ENCODE measurements at places on chromosomes 6 and 20.

GRCh38 chr6:161242779-161243693 lies 30.8 kb downstream of the AGPAT4 start:
- peak; percentile 32 for DNase-seq

- DNase-seq = no peak
Observed at GRCh38 chr20:57450931-57451330, 59.7 kb downstream of the RBM38 start.

DNA sequence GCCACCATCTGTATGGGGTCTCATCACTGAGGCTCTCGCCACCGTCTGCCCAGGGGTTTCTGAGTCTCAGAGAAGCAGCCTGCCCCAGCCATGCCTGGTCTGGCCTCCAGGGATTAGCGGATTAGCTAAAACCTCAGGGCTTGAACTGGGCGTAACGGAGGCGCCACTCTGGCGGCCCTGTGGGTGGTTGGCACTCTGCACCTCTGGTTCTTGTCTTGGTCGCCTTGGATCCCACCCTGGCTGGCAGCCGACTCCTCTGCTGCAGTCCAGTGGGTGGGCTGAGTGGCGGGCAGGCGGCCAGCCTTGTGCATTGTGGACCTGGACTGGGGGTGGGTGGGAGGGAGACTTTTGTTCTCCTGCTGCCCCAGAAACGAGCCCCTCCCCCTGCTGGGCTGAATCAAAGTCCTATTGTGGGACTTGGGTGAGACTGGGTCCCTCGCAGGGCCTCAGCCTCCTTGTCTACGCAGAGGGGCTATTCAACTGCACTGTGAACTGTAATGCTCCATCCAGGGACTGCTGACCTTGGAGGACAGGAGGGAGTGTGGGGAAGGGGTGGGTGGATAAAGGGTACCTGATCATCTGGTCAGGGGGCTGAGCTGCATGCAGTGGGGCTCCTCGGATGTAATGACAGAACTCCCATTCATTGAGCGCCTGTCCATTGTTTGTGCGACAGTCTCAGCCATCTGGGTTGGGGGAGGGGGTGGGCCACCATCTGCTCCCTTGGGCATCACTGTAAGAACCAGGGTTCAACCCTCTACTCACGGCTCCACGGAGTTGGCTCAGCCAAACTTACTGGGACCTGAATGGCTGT lies 23.9 kb downstream of the SUN5 start:
- no peak for DNase-seq

GRCh38 chr6:834866-835265 lies 141.9 kb upstream of the EXOC2 start:
- no peak for DNase-seq

GRCh38 chr6:51594981-51595380 lies 492.4 kb downstream of the PKHD1 start:
- DNase-seq = no peak

DNA sequence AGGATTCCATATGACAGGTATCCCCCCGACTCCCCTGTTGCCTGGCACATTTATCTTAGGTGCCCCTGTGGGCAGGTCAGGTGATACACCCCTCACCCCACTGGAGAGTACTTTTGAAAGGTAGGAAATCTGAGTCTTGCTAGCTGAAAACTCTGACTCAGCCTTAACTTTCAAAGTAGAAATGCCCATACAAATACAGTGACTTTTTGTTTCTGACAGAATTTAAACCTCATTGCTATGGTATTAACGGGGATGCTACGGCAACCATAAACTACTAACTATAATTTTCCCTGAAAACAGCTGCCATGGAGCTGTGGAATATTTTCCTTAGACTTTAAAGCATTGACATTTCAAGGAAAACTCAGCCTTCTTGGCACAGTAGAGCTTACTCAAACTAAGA lies 536.0 kb downstream of the RFPL4B start:
- no peak for DNase-seq

DNA sequence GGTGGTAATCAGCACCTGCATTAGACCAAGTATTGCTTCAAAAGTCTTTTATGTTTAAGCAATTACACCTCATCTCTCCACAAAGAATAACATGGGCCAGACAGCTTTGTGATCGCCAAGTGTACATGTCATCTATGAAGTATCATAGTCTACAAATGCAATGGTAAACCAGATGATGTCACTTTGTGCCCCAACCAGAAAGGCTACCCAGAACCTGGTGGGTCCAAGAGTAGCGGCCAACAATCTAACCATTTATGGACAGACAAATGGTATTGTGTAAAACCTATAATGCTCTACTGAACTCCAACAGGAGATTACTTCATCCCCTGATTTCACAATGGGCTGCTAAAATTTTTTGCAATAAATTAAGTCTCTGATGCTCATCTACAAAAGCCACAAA lies 295.9 kb downstream of the GMDS start:
- DNase-seq = no peak

GRCh38 chr6:1620504-1621069 lies 10.9 kb downstream of the FOXC1 start:
- DNase-seq = no peak

DNA sequence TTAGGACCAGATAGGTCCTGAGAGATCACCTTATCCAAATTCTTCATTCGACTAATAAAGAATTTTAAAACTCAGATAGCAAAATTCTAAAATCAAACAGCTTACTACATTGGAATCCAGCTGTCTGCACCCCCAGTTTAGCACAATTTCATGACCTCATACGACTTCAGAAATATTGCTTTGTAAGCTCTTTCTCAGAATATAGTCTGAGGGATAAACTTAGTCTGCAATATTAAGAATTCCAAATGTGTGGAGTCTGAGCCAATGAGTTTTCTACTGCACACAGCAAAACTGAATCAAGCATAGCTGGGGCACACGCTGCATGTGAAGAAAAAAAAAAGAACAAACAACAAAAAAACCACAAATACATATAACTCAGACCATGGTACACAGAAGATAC lies 541.6 kb upstream of the CHD6 start:
- no peak for DNase-seq

DNA sequence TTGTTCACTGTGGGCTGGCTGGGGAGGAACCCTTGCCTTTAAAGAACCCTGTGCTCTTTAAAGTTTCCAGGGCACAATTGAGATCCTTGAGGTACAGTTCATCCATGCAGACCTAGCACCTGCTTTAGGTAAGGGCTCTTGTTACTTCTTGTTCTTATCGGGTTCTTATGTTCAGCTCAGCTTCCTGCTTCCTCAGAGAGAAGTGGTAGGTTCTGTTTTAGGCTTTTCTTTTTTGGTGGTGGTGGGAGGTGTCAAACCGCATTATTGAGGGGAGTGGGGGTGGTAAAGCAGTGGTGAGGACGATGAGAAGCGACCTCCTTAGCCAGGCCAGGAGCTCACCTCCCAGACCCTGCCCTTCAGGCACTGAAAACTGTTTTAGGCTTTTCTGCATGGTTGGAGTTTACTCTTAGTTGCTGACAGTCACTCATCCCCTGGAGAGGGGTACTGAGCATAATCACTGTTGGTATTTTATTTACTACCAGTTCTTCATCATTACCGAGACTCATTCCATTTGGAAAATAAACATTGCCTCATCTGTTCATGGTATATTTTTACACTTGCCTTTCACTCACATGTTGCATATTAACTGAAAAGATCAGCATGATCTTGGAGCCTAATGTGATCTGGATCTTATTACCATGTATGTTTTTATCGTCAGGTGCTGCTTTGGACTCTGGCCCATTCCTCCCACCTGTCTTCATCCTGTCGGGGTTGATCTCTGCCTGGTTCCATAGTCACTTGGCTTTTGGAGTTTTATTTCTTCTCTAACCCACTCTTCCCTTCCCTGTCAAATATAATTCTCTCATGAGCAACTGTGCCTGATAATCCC lies 35.4 kb downstream of the SLC16A10 start:
- no peak for DNase-seq

DNA sequence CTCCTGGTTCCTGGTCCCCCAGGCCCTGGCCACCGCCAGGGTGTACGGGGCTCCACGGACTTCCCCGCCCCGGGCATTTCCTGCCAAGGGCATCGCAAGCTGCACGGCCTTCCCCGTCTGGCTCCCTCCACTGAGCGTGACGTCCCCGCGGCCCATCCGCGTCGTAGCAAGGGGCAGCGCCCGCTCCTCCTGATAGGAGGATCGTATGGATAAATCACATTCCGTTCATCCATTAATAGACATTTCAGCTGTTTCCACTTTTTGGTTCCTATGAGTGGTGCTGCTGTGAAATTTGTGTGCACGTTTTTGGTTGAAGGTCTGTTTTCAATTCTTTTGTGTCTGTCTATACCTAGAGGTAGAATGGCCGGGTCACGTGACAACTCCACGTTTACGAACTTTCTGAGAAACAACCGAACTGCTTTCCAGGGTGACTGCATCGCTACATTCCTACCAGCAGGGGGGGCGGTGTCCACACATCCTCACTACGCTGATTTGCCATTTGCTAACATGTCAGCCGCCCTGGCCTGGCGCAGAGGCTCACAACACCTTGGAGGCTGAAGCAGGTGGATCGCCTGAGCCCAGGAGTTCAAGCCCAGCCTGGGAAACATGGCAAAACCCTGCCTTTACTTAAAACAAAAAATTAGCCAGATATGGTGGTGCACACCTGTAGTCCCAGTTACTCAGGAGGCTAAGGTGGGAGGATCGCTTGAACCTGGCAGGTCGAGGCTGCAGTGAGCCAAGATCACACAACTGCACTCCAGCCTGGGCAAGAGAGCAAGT lies 37.7 kb downstream of the KCNQ2 start:
- peak; percentile 65 for DNase-seq

DNA sequence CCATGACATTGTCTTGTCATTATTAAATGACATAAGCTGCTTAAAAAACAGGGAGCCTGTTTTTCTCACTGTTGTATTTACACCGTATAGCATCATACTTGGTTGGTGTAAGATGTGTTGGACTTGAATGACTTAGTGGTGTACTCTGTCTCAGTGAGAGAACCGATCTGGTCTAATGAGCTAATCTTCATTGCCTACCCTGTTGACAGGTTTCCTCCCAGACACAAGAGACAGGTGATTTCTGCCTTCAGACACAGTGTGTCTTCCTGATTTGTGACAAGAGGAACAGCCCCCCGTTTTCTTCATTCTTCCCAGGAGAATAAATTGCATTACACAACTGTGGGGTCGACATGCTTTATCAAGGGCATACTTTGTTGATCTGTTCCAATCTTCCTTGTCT lies 137.2 kb upstream of the ID4 start:
- DNase-seq = no peak

DNA sequence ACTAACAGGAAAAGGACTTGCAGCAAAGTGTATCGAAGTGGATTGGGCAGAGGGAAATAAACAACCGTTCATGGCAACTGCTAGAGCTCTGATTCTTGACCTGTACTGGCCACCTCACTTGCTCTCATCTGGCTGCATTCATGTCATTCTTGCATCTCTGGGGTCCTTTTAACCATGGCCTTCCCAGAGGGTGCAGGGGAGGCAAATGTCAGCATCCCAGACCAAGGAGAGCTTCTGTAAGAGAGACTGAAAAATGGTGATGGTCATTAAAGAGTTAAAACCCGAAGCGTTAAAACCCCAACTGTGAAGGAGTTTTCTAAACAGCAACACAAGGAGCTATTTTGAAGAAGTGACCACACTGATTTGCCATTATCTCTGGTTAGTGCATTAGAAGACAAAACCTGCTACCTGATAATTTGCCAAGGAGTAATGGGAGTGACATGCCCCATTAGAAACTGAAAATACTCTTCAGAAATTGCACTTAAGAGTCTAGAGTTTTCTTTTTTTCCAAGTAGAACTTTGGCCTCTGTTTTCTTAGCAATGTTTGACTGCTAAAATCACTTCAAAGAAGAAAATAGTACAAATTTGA lies 62.4 kb downstream of the APCDD1L start:
- DNase-seq = no peak

GRCh38 chr20:18258126-18258860 lies 30.0 kb upstream of the ZNF133 start:
- DNase-seq = peak; percentile 39

DNA sequence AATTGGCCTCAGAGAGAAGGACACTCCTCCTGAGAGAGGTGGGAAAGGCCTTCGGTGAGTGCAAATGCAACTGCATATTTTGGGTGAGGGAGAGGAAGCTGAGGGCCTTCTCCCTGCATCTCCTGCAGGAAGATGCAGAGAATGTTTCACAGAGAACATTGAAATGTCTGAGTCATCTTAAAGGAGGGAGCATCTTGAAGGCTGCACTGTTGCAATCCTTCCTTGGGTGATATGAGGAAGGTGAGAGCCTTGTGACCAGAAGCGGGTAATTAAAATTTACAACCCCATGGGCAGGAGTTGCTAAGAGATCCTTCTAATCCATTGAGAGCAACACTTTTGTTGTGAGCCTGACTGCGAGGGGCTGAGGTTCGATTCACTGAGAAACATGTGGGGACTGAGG lies 375.7 kb upstream of the MARCKS start:
- DNase-seq = no peak

DNA sequence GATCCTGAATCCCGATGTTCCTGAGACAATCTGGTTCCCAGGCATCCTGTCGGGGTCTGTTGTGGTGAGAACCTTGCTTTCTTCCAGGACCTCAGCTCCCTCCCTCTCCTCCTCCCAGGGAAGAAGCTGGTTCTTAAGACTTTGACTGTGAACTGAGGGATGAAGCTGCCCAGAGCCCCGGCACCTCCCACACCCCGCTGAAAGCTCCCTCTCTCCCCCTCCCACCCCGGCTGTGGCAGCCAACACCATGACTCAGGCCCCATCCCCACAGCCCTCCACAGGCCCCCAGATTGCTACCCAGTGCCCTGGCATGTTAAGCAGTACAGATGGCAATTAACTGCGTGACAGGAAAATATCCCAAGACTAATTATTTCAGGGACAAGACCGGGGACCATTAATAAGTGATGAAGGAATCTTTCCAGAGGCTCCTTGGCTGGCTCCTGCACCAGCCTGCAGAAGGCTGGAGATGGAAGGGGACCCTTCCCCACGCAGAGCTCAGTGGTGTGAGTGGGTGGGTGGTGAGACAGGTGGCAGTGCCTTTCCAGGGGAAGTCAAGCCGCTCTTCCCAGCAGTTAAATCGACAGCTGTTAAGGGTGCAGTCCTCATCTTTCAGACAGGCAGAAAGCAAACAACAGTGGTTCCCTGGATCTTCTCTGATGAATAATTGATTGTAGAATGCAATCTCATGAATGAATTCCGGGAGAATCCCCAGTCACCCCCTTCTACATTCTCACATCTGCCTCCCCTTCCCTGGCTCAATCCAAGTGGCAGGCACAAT lies 237.9 kb downstream of the LRFN2 start:
- no peak for DNase-seq

- DNase-seq = peak; percentile 74
Observed at GRCh38 chr20:41136680-41137613, at the start of gene PLCG1. TSS of gene PLCG1 (plus strand) at chr20:41137543. CDS start at chr20:41137642, 99 bp downstream.

DNA sequence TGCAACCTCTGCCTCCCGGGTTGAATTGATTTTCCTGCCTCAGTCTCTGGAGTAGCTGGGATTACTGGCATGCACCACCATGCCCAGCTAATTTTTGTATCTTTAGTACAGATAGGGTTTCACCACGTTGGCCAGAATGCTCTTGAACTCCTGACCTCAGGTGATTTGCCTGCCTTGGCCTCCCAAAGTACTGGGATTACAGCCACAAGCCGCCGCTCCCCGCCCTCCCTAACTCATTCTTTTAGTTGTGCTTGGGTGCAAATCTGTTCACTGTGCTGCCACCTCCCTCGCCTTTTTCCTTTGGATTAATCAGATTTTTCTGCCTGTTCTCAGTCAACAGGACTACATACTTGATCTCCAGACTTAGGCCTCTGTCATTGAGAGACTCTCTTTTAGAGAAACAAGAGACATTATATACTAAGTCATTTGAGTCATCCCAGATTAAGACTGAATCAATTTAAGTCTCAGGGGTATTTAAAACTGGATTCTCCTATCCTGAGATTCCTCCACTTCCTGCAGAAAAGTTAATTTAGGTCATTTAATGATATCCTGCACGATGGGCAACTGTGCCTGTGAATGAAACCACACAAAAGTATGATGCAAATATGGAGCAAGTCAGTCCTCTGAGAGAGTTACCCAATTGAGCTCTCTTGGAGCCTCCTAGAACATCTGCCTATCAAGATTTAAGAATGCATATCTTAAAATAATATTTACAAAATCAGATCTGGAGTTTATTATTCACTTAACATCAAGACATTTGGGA lies 136.1 kb upstream of the THEMIS start:
- no peak for DNase-seq
